ENCODE measurements at places on chromosomes 1 and 21. TPM values are rescaled to one million over a fixed set of nuclear protein-coding genes. Genes with fewer than 3 reads are reported as not detected.
A peak's percentile ranks its signal among the peaks of the same experiment; 100 is the strongest.

CDC7 gene
- total RNA-seq: 19.2 TPM

TAS1R1 gene
- not detected for total RNA-seq

GNG4 gene
- 2.0 TPM for total RNA-seq

SIM2 gene
- 1.3 TPM for total RNA-seq

OR2T29 gene
- not detected for total RNA-seq

AMY1A gene
- not detected for total RNA-seq

ELF3 gene
- not detected for total RNA-seq

FOXD2 gene
- total RNA-seq: 1.1 TPM

LCE1D gene
- total RNA-seq: not detected

FCER1A gene
- not detected for total RNA-seq

- no peak for DNase-seq
Measured at GRCh38 chr1:109994654-109995053, 10.1 kb downstream of the AHCYL1 start.

DNA sequence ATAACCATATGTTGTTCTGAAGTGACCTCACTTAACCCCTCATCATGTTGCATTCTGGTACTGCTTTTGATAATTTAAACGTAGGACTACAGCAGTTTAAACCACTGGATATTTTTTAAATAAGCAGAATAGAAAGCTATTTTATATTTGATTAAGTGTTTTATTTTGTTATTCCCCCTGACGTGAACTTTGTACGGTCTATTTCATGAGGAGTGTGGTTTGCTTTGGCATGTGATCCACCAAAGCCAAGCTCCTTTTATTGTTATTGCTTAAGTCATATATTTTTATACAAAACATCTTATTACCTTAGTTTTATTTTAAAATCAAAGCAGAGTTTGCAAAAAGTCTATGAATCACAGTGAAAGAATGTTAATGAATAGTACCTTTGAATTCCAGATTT lies 101.4 kb upstream of the L1TD1 start:
- no peak for DNase-seq

GRCh38 chr1:37476460-37477197 lies 2.2 kb downstream of the ZC3H12A start:
- DNase-seq: peak; percentile 91

- DNase-seq: no peak
Measured at GRCh38 chr21:21213297-21213696, 215.1 kb downstream of the NCAM2 start.

- peak; percentile 78 for DNase-seq
Measured at GRCh38 chr1:243501002-243501401, 245.2 kb downstream of the SDCCAG8 start.

GRCh38 chr21:38095220-38095619 lies 161.6 kb upstream of the KCNJ15 start:
- DNase-seq: no peak

DNA sequence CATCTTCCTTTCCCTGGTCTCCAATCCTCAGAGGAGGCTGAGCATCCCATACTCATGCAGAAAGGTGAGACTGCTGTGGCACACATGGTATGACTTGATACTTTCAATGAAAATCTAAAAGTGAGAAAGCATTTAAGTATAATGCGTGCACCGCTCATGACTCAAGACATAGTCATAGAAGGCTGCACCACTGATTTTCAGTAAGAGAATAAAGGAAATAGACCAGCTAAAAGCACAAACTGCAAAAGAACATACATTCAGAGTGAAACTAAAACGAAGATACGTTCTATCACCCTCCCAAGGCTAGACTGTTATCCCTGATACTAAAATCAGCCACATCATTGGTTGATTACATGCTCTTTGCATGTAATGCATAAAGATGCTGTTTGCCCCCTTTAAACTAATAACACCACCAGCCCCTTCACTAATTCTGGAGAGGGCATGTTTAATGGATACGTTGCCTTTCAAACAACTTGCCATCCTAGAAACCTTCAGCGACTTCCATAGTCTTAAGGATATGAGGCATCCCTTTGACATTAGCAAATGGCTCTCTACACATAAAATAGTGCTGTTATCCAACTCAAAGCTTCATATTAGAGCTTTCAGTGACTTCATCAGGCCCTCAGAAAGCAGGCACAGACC lies 2.1 kb downstream of the PLD5 start:
- DNase-seq: peak; percentile 77

GRCh38 chr21:17978895-17979294 lies 159.7 kb upstream of the C21orf91 start:
- no peak for DNase-seq

GRCh38 chr21:44643741-44644310 lies 2.4 kb upstream of the KRTAP10-11 start:
- no peak for DNase-seq

GRCh38 chr1:76035053-76035452 lies 39.5 kb upstream of the ST6GALNAC3 start:
- DNase-seq: no peak

GRCh38 chr1:84502927-84503326 lies 3.3 kb upstream of the SPATA1 start:
- DNase-seq: no peak

DNA sequence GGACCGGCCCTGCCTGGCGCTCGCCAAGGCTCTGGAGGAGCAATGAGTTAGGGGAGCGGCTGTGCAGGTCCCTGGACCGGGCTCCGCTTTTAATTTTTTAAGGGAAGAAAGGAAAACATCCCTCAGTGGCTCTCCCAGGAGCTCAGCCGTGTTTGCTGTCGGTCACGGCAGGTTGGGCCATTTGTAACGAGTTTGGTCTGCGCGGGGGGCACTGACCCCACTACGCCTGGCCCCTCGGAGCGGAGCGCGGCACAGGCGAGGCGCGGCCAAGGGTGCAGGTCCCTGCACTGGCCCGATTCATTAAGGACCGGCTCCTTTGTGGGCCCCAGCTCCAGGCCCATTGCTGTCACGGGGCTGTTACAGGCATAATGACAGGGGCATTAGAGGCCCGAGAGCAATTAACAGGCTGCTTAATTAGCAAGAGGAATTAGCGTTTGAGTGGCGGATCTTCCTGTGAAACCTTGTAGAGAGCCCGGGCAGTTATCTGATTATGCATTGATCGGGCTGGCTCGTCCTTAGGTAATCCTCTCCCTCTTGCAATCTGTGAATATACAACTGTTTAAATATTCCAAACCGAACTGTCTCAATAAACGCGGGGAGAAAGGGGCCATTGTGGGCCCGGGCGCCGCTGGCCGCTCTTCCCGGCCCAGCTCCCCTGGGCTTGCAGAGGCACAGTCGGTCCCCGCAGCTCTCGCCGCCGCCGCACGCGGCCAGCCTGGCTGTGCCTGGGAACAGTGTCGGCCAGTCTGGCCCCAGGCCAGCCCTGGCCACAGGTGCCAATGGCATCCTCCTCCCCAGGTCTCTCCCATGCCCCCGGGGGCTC lies 56.8 kb downstream of the PRDM16 start:
- DNase-seq: no peak

DNA sequence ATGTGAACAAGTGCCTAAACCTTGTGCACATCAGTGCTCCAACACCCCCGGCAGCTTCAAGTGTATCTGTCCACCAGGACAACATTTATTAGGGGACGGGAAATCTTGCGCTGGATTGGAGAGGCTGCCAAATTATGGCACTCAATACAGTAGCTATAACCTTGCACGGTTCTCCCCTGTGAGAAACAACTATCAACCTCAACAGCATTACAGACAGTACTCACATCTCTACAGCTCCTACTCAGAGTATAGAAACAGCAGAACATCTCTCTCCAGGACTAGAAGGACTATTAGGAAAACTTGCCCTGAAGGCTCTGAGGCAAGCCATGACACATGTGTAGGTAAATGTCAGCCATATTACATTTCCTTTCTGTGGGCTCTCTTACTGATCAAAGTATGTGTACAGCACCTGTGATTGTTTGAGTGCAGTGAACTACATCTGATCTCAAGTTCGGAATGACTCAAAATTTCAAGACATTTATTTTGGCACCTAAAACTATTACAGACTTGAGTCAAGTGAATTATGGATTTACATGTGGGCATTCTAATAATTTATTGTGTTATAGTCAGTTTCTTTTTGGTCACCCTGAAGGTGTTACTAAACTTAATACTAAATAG lies 196.5 kb downstream of the TPR start:
- DNase-seq: no peak

GRCh38 chr1:244406337-244406736 lies 45.4 kb downstream of the ADSS2 start:
- DNase-seq: no peak

DNA sequence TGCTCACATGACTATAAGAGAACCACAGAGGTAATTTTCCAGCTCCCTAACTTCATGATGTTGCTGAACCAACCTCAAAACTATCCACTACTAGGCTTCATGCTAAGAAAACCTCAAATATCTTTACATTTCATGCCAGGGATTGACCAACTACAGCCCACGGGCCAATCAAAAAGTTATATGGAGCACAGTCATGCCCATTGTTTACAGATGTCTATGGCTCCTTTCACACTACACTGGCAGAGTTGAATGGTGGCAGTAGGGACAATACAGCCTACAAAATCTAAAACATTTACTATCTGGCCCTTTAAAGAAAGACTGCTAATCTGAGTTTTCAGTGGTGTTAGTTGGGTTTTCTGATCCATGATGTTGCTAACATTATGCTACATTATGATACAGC lies 154.8 kb downstream of the TM2D1 start:
- DNase-seq: no peak

DNA sequence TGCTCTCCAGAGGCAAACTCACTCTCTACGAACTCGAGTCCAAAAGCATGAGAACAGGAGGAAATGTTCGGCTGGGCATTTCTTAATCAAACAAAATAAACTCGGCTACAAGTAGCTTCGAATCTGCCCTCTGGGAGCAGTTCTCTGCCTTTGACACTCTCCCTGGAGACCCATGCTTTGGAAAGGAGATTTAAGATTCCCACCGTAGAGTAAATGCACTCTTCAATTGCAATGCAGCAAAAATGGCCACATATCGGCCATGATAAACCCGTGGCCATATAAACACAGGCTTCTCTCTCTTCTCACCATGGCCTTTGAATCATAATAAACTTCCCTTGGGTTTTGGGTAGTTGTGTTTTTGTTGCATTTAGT lies 215.4 kb downstream of the TOMM20 start:
- DNase-seq: no peak

DNA sequence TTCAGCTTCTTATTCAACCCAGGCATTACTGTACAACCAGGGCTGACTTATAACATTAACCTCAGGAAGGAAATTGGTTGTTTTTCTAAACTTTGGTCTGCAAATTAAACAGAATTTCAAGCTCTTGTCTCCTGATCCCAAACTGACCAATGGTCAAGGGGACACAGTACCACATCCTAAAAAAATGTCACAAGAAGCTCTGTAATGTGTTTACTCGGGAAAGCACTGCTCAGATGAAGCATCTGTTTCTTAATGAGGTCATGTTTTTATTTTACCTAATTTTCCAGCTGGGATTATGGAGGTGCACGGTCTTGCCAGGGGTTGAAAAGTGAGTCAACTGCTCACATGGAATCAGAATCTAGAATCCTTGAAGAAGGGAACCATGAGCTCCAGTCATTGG lies 18.7 kb downstream of the ADAMTS5 start:
- DNase-seq: no peak

DNA sequence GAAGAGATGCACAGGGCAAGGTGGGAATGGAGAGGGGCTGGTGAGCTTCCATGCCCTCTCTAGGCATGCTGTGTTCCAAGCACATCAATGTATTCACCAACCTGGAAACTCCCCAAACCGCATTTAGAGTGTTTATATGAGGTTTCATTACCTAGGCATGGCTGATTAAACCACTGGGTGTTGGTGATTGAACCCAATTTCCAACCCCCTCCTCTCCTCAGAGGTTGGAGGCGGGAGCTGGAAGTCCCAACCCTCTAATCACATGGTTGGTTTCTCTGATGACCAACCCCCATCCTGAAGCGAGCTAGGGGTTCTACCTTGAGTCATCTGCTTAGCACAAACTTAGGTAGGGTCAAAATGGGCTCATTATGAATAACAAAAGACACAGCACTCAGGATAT lies 3.0 kb upstream of the PPIE start:
- DNase-seq: peak; percentile 27

DNA sequence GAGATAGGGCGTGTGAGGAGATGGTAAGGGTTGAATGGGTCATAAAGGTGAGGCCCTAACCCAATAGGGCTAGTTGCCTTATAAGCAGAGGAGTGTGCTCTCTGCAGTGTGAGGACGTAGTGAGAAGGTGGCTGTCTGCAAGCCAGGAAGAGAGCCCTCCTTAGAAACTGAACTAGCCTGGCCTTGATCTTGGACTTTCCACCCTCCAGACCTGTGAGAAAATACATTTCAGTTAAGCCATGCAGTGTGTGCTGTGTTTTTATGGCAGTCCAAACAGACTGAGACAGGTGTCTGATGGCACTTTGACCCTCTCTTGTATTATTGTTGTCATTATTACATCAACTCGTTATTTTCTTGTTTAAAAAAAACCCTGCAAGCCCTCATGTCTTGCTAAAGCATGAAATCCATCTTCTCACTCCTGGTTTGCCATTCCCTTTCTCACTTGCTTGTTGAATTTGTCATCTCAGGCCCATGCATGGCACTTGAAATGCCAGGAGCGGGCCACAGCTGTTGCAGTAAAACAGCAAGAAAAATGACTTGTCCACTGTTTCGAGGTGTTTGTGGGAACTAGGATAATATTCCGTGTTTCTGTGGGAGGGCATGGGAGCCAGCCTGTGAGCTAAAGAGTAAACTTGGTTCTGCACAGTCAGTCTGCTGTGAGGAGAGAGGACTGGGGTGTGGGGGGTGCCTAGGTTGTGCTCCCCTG lies 78.6 kb downstream of the STUM start:
- no peak for DNase-seq

DNA sequence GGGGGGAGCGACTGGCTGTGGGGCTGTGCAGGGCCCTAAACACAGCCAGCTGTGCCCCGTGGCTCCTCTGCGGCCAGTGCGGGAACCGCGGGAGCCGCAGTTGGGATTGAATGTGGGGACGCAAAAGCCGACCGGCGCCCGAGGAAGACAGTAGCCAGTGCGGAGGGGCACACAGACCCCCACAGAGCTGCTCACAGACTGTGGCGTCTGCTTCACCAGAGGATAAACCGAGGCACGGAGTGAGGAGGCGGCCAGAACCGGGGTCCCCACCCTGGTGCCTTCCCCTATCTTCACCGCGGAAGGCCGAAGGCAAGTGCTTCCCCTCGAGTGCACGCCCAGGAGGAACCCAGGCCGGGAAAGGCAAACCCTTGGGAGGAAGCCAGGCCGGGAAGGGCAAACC lies 8.7 kb upstream of the TMEM52 start:
- no peak for DNase-seq

GRCh38 chr1:81044708-81045107 lies 756.0 kb upstream of the ADGRL2 start:
- DNase-seq: peak; percentile 47

GRCh38 chr1:115404911-115405310 lies 66.9 kb upstream of the NGF start:
- DNase-seq: no peak

- no peak for DNase-seq
Measured at GRCh38 chr1:38266197-38266520, 219.6 kb upstream of the POU3F1 start.

- no peak for DNase-seq
Measured at GRCh38 chr1:19639999-19640362, 4.1 kb upstream of the NBL1 start.

GRCh38 chr1:40339420-40340323 lies 22.6 kb upstream of the COL9A2 start:
- DNase-seq: no peak

Data from HT1080 (cell line).